ENCODE measurements at places on chromosomes 5 and 9.

DNA sequence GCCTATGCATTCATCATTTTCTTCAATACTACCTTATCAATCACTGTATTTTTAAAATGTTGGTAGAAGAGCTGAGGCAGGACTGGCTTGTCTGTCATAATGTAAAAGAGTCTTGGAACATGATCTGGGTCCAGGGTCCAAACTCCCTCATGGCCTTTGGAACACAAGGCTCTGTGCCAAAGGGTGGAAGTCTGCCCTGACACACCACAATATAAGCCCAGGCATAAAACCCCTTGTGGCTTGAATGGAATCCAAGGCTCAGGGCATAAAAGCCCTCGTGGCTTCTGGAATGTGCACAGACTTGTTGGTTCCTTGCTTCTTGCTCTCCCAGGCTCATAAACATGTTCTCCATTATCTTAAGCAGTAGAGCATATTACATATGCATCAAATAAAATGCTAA lies 48.0 kb downstream of the GABRB2 start:
- no peak for DNase-seq

GRCh38 chr5:145553177-145553576 lies 282.0 kb downstream of the PRELID2 start:
- DNase-seq = no peak

- no peak for DNase-seq
Measured at GRCh38 chr5:141330299-141331080, at the start of gene PCDHGA1. Gene PCDHGA1, plus strand, starts transcription at chr5:141330514.

DNA sequence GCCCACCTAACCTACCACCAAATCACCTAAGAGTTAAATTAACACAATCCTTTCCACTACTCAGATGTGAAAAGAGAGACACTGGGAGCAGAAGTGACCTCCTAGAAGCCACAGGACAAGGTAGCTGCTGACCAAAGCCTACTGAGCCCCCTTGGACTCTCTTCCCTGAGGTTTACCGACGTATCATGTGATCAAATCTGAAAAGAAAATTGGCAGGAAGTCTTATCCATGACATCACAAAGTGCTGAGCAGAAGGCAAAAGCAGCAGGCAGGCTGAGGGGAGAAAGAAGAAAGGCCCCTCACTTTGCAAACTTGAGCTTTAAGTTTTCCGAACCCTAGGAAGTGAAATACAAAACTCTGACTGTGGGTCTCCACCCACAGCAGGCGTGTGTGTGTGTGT lies 11.1 kb downstream of the PRELID2 start:
- DNase-seq = no peak

DNA sequence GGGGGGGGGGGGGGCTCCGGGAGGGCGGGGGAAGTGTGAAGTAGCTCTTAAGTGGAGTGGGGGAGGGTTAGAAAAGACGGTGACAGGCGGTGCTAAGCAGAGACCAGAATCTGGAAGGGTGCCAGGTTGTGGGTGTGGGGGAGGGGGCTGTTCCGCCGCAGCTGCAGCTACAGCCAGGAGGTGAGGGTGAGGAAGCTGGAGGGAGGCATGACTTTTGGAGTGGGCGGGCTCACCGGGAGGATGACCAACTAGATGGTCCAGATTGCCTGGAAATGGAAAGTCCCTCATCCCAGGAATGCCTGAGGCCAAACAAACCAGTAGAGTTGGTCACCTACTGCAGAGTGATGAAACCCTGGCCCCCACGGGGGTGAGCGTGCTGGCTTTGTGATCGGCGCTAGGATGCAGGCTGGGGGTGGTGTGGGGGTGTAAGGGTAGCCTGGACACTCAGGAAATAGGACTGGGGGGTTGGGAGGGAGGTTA lies 158.1 kb upstream of the SHB start:
- peak; percentile 69 for DNase-seq

GRCh38 chr5:142961440-142962173 lies 191.4 kb downstream of the ARHGAP26 start:
- no peak for DNase-seq

DNA sequence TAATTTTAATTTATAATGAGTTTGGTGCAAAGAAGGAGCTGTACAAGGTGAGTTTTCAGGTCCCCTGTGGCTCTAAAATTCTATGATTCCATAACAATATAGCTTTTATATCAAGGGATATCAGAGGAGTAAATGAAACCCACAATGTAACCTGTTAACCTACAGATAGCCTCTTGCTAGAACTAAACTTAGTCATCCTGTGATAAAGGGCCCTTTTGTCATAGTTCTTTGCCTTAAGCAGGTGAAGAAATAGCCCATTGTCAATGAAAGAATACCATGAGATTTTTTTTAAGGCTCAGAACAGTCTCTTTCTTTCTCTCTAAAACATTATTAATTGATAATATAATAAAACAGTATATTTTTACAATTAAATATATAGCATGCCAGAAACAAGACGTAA lies 127.8 kb downstream of the NFIB start:
- DNase-seq = no peak

- DNase-seq = no peak
Measured at GRCh38 chr9:109812818-109813281, 32.9 kb downstream of the PALM2AKAP2 start.

DNA sequence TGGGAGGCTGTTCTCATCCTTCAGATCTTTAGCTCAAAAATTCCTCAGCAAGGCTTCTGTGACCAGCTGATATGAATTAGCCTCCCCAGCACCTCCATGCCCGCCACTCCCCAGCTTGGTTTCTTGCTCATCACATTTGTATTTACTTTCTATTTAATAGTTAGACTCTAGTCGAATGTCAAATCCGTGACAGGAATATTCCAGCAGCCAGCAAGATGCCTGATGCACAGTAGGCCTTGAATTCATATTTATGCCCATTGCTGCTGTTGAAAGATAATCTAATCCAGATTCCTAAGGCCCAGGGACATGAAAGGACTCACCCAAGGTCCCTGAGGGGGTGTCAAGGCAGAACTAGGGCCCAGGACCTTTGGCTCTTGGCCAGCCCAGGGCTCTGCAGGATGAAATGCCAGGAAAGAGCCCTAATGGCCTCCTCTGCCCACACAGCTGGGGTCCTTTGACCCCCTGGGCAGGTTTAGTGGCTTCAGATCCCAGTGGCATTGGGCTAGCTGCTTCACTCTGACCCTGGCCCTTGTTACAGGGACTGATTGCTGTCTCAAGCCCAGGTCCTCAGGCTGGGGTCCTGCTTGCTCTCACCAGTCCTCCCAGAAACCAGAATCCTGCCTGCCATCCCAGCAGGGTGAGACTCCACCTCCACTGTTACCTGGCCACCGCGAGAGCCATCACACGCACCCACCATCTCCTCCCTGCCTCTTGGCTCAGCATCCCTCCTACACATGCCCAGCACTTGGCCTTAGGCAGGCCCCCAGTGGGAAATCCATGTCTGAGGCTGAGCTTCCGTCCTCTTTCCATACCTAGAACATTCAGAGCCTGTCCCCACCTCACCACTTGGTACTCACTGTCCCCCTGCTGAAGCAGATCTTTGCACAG lies 7.3 kb downstream of the CSF1R start:
- no peak for DNase-seq

- DNase-seq = no peak
Measured at GRCh38 chr5:148697809-148698196, 43.5 kb upstream of the HTR4 start.

DNA sequence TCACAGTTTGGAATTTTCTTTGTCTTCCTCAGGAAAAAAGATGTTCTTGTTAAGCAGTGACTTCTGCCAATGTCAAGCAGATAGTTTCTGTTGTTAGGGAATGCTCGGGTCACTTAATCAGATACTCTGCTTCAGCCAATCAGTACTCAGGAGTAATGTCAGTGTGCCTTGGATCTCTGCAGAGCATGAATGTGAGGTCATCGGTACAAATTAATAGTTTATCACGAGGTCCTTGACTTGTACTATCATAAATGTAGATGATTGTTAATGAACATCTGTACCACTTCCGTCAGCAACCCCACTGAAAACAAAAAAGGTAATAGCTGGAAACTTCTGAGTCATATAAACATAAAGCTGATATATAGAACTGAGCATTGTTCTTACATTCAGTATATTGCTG lies 73.6 kb downstream of the FBXL7 start:
- no peak for DNase-seq

DNA sequence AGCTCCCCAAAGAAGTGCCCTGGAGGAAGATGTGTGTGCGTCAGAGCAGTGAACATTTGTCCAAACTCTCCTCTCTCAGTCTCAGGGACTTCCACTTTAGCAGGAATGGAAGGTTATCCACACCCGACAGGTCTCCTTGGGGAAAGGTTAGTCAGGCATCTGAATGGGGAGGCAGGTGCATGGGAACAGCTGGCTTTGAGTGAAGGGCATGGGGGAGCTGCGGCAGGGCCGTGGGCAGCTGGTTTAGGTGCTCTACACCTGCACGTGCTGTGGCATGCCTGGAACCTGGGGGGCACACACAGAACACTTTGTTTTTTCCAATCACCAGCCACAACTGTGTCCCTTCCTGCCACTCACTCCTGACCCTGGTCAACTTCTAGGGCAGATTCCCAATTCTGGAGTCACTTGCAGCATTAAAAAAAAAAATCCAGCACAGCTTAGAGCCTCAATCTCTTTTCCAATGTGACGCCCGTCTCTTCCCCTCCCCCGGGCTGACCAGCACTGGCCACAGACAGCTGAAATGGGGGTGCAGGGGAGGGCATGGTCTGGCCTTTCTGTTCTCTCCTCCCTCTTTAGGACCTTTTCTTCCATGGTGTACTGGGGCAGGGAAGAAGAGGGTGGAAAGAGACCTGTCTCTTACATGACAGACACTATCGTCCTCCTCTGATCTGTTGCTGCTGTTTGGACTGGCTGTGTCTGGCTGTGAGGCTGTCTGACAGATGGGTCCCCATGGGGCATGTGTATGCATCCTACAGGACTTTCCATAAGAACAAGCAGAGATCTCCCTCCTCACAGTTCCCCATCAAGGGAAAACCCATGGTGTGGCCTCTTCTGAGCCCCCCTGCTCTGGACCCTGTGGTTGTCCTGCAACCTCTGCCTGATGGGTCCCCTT lies 9.5 kb upstream of the IL3 start:
- DNase-seq = no peak

DNA sequence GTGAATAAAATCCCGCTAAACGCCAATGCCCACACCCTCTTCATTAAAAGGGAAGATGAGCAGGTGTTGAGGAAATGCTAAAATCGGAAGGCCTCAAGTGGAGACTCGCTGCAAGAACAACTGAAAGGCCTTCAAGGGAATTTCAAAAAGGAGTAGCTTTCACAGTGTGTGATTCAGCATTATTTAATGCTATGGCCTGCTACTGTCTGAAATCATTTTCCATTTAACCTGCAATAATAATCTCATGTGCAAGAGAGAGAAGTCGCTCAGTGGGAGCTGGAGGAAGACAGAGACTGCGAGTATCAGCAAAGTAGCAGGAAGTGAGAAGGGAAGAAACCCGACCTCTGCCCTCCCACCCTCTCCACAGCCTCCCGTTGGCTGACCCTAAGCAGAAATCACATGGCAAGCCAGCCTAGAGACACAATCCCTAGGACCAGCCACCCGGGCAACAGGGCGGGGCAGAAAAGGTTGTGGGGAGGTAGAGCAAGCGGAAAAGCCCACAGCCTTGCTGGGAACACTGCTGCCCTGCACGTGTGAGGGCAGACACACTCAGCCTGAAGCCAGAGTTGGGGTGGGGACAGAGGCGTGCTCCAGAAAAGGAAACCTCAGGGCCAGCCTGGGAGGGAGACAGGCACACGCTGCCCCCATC lies 39.9 kb upstream of the CTSL start:
- no peak for DNase-seq

- no peak for DNase-seq
Measured at GRCh38 chr9:134678206-134678605, 36.6 kb downstream of the COL5A1 start.

GRCh38 chr9:130871395-130872062 lies 25.1 kb downstream of the QRFP start:
- no peak for DNase-seq

DNA sequence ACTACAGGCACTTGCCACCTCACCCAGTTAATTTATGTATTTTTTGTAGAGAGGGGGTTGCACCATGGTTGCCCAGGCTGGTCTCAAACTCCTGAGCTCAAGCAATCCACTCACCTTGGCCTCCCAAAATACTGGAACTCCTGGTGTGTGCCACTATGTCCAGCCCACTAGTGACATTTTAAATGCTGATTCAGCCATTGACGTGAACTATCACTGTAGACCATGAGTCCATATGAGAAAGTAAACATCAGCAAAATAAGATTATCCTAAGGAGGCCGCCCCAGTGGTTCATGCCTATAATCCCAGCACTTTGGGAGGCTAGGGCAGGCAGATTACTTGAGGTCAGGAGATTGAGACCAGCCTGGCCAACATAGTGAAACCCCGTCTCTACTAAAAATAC lies 488.1 kb upstream of the EDIL3 start:
- no peak for DNase-seq

GRCh38 chr9:76454311-76454710 lies 4.7 kb upstream of the GCNT1 start:
- DNase-seq = no peak

GRCh38 chr9:72353455-72354116 lies 11.4 kb downstream of the ZFAND5 start:
- DNase-seq = no peak

- DNase-seq = no peak
Measured at GRCh38 chr9:842635-843426, 1.3 kb downstream of the DMRT1 start.

DNA sequence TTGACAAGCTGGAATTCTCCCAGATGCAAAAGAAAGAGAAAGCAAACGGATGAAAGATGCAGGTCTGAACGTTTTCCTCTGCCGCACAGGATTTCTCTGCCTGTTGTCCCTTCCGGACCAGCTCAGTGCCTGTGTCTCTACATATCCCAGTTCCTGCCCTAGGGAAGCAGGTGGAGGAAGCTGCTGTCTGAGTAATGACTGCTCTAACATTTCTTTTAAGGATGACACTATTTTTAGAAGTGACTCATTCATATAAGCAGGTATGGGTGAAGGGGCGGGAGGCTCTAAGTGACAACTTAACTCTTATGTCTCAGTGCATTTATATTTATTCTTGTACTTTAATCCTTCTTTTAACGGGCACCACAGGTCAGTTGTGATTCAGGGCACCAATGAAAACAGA lies 128.8 kb downstream of the SLC24A2 start:
- no peak for DNase-seq

Measured in T-cell (primary cell).